ENCODE measurements at places on chromosomes 5 and 9.

GRCh38 chr9:1910269-1910811 lies 104.8 kb upstream of the SMARCA2 start:
- DNase-seq: no peak

GRCh38 chr5:55773057-55773456 lies 35.2 kb downstream of the DDX4 start:
- no peak for DNase-seq

GRCh38 chr5:72107131-72107900 lies at the start of gene MAP1B:
TSS of gene MAP1B (plus strand) at chr5:72107475. CDS start at chr5:72107532, 57 bp downstream.
- DNase-seq: peak; percentile 43

- DNase-seq: no peak
These were observed 62.8 kb downstream of the SHOC1 start for GRCh38 chr9:111731928-111732327.

GRCh38 chr5:58687595-58687994 lies 104.7 kb downstream of the RAB3C start:
- no peak for DNase-seq

GRCh38 chr5:88665750-88666215 lies 217.2 kb downstream of the MEF2C start:
- DNase-seq: no peak

DNA sequence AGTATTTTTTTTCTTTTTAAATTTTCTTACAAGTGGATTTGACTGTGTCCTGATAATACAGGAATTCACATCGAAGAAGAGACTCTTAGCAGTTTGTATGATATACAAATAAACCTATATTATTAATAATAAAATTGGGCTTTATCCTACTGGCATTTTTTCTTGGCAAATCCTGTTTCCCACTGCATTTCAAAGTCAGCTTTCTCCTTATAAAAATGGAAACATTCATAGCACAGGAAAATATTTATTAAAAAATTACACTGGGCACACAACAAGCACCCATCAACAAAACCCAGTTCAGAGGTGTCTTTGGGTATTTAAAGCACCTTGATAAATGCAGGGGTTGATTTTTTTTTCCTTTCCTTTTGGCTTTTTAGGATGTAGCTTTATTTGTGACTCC lies 200.9 kb downstream of the MEF2C start:
- DNase-seq: no peak

- DNase-seq: no peak
These were observed 132.9 kb downstream of the SUSD1 start for GRCh38 chr9:112042244-112042638.

- no peak for DNase-seq
These were observed 33.9 kb downstream of the GNAQ start for GRCh38 chr9:77997611-77998284.

Measured in HuH-7.5 (cell line).